CD4-positive, alpha-beta T cell (primary cell): ENCODE measurements at places on chromosomes 7 and 10.
A peak's percentile ranks its signal among the peaks of the same experiment; 100 is the strongest.

DNA sequence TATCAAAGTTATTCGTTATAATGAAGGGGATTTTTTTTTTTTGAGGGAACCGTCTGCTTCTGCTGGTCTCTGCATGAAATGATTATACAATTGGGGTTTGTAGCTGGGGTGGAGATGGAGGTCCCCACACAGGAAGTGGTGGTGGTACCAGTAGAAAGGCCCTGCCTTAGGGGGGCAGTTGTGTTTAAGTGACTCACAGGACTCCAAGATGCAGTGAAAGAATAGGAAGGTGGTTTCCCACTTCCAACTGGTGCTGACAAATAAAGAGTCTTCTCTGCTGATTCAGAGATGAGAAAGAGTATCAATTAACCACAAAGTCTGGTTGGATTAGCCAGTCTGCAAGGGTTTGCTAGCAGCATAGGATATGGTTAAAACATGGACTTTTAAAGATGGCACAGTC lies 376.0 kb downstream of the SORCS3 start:
- H3K4me3 ChIP-seq, result no peak overlapping the region
- no peaks in the 10 kb centered on the region for H3K36me3 ChIP-seq
- H3K27me3 ChIP-seq, result no peaks in the 10 kb centered on the region
- no peaks in the 10 kb centered on the region for H3K4me1 ChIP-seq
- H3K27ac ChIP-seq, result no peak overlapping the region

GRCh38 chr7:17626235-17626634 lies 314.1 kb downstream of the SNX13 start:
- H3K27ac ChIP-seq, result no peak overlapping the region
- H3K36me3 ChIP-seq, result no peaks in the 10 kb centered on the region
- no peaks in the 10 kb centered on the region for H3K27me3 ChIP-seq
- DNase-seq, result no peak
- H3K4me3 ChIP-seq, result no peak overlapping the region

- peaks cover 3% of the 10 kb centered on the region for H3K4me1 ChIP-seq
- H3K27me3 ChIP-seq, result no peaks in the 10 kb centered on the region
- no peaks in the 10 kb centered on the region for H3K36me3 ChIP-seq
- DNase-seq, result peak; percentile 61
- H3K4me3 ChIP-seq, result no peak overlapping the region
- no peak overlapping the region for H3K27ac ChIP-seq
Measured at GRCh38 chr10:3222068-3222467, 49.5 kb upstream of the PITRM1 start.

DNA sequence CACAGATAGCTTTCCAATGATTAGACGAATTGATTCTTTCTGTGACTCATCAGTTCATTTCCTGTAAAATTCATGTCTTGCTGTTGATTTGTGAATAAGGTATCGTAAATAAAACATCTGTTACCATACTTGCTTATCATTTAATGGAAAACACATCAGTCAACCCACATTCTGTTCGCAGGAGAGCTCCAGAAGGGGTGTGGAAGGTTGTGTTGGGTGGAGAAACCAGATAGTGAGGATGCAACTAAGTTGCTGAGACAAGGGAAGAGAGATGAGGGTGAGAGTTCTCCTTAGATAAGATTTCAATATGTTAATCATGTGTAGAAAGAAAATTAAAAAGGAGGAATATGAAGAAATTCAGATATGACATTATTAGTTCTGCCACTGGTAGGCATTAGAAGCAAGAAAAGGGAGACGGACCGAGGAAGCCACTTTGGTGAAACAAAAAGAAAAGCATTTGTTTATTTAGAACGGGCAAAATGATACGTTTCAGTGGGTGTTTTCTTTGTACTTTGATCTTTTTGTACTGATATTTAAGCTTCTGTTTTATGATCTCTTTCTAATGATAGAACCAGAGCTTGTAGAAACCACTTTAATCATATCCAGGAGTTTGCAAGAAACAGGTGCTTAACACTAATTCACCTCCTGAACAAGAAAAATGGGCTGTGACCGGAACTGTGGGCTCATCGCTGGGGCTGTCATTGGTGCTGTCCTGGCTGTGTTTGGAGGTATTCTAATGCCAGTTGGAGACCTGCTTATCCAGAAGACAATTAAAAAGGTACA lies 7.8 kb downstream of the CD36 start:
- no peaks in the 10 kb centered on the region for H3K4me1 ChIP-seq
- no peak overlapping the region for H3K27ac ChIP-seq
- H3K27me3 ChIP-seq, result no peaks in the 10 kb centered on the region
- no peaks in the 10 kb centered on the region for H3K36me3 ChIP-seq
- H3K4me3 ChIP-seq, result no peak overlapping the region
- no peak for DNase-seq

DNA sequence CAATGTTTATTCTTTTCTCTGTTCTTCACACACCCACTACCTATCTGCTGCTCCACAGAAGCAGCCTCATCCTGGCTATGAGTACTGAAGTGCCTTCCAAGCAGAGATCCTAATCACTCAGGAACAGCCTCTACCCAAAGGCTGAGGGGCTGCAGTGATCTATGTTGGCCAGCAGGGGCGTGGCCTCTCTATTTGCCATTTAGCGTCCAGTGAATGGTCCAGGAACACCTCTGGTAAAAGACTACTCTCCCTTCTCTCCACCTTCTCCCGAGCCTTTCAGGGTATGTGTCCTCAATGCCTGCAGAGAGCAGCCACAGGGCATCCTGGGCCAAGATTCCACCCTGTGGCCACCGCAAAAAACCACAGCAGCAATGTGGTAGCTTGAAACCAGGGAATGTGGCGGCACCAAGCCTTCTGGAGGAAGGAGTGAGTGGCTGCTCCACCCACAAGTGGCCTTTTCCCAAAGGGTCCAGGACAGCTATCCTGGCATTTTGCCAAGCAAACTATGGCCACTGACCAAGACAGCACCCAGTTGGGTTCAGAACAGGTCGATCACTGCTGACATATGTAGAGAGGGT lies 70.9 kb downstream of the SYPL1 start:
- peaks cover 4% of the 10 kb centered on the region for H3K27me3 ChIP-seq
- peaks cover 29% of the 10 kb centered on the region for H3K4me1 ChIP-seq
- H3K4me3 ChIP-seq, result no peak overlapping the region
- H3K27ac ChIP-seq, result no peak overlapping the region
- DNase-seq, result no peak

DNA sequence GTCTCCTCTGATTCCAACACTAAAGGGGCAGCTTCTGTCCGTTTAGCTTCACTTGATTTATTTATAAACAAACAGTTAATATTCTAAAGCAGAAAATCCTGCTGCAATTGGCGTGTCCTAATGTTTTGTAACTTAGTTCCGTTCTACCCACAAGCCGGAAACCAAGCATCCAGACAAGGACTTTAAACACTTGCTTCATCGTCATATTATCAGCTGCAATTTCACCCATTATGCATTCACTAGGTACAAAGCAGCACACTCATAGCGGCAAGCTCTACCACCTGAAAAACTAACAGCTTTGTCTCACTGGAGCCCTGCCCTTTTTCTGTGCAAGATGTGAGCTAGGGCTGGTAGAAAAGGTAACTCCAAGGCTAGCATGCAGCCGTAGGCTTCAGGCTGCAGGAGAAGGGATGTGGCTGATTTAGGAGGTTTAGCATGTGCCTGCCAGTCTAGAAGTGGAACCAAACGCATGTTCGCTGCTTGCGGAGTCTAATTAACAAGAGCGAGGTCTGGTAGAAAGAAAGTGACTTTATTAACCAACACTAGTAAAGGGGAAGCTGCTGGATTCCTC lies 43.7 kb upstream of the BPGM start:
- H3K4me1 ChIP-seq, result no peaks in the 10 kb centered on the region
- no peaks in the 10 kb centered on the region for H3K36me3 ChIP-seq
- no peak for DNase-seq
- H3K4me3 ChIP-seq, result no peak overlapping the region
- no peak overlapping the region for H3K27ac ChIP-seq
